ENCODE measurements at places on chromosomes 11 and 22.
A peak's percentile ranks its signal among the peaks of the same experiment; 100 is the strongest.

GRCh38 chr11:33617672-33618350 is 82.8 kb downstream of the C11orf91 start:
- DNase-seq: no peak

- no peak for DNase-seq
Observed at GRCh38 chr11:66936311-66936711, 21.9 kb downstream of the PC start.

GRCh38 chr11:95418916-95419315 is 187.9 kb upstream of the SESN3 start:
- no peak for DNase-seq

GRCh38 chr11:74170694-74171629 is at the start of the genes C2CD3 and PPME1:
Gene C2CD3, minus strand, starts transcription at chr11:74171002. Its CDS starts 210 bp downstream, at chr11:74170792.
Gene PPME1, plus strand, starts transcription at chr11:74171289. Its CDS starts 133 bp downstream, at chr11:74171422.
- peak; percentile 95 for DNase-seq

DNA sequence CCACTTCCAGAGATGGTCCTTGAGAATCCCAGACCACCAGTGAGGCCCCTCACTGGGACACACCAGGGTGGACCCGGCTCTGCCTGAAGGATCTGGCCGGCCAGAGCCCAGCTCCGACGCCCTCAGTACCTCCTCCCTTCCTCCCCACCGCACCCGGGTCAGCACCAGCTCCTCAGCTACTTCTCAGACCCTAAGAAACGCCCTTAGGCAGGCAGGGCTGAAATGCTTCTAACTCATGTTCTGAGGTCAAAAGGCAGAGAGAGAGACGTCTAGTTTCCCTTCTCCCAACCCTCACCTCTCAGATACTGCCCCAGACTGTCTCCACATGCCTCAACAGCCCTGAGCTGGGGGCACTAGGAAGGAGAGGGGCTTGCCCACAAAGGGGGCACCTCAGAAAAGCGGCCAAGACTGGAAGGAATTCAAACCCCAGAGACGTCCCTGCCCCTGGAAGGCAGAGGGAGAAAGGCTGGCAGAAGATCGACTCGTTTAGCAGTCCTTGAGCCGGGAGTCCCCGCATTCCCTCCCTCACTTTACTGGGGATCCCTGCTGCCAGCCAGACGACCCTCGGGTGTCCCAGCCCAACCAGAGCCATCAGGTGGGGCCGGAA is 539 bp downstream of the USH1C start:
- no peak for DNase-seq

GRCh38 chr22:50114221-50115021 is 24.6 kb downstream of the MOV10L1 start:
- no peak for DNase-seq

- no peak for DNase-seq
Observed at GRCh38 chr22:26401726-26402125, 27.3 kb upstream of the ASPHD2 start.

- DNase-seq: no peak
Observed at GRCh38 chr11:26276798-26277424, 55.0 kb upstream of the ANO3 start.
